Activated CD4-positive, alpha-beta T cell treated with anti-CD3 and anti-CD28 coated beads, Interleukin-2, amount 10 ng/mL, durations not matched to agents 7 days and 5 days (primary cell): ENCODE measurements at places on chromosomes 7 and 10. TPM values are rescaled to one million over a fixed set of nuclear protein-coding genes. Genes with fewer than 3 reads are reported as not detected.

The FHIP2A gene
- 34.2 TPM for total RNA-seq

The TAS2R41 gene
- 0.29 TPM for total RNA-seq

The NCOA4 gene
- total RNA-seq, result 171 TPM

The AKR1E2 gene
- 11.2 TPM for total RNA-seq

The SMKR1 gene
- 2.2 TPM for total RNA-seq

The VCL gene
- total RNA-seq, result 86.4 TPM

DNA sequence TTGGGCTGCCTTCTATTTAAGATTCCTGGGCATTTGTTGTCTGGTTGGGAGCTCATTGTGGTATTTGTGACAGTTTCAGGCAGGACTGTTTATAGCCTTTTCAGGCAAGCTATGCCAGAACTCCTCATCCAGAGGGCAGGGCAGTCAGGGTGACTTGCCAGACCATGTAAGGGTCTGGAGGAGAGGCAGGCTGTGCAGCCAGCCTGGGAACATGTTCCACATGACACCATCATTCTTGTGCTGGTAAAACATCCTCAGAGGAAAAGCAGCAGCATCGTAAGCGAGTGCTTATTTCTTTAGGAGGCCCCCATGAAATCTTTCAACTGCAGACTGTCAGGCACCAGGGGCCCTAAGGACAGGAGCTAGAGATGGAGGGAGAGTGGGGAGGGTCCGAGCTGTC is 44.0 kb upstream of the SORBS1 start:
- DNase-seq, result no peak

DNA sequence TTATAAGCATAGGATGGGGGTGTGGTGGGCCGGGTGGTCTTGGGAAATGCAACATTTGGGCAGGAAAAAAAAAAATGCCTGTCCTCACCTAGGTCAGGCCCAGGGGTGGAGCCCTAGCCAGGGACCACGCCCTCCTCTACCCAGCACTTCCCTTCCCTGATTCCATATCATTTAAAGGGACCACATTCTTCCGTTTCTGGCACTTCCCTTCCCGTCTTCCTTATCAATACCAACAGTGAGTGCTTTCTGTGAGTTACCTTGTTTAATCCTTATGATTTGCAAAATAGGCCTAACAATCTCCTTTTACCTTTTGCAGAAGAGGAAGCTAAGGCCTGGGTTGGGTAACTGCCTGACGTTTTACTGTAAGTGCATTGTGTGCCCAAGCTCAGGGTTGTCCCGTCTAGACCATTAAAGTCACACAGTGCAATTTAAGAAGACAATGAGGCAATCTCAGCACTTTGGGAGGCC is 16.7 kb upstream of the C10orf95 start:
- no peak for DNase-seq

- no peak for DNase-seq
Measured at GRCh38 chr10:23614483-23614882, 175.6 kb downstream of the OTUD1 start.

GRCh38 chr7:27994639-27995038 is 186.0 kb downstream of the JAZF1 start:
- DNase-seq, result no peak

DNA sequence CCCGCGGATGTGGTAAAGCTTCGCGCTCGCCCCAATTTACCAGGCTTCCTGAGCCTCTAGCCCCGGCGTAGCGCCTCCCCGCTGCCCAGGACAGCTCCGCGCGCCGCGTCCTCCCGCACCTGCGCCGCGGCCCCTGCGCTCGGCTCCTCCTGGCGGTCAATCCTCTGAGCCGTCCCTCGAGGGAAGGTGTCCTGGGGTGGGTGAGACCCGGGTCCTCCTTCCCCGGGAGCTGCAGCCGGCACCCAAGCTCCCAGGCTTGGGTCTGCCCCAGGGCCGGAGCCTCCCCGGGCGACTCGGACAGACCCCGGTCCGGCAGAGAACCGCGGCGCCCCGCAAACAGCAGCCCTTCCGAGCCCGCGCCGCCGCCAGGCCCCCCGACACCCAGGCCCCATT is 512 bp downstream of the OSBPL3 start:
- peak; percentile 87 for DNase-seq

- no peak for DNase-seq
Measured at GRCh38 chr7:17269341-17270221, 28.9 kb upstream of the AHR start.

DNA sequence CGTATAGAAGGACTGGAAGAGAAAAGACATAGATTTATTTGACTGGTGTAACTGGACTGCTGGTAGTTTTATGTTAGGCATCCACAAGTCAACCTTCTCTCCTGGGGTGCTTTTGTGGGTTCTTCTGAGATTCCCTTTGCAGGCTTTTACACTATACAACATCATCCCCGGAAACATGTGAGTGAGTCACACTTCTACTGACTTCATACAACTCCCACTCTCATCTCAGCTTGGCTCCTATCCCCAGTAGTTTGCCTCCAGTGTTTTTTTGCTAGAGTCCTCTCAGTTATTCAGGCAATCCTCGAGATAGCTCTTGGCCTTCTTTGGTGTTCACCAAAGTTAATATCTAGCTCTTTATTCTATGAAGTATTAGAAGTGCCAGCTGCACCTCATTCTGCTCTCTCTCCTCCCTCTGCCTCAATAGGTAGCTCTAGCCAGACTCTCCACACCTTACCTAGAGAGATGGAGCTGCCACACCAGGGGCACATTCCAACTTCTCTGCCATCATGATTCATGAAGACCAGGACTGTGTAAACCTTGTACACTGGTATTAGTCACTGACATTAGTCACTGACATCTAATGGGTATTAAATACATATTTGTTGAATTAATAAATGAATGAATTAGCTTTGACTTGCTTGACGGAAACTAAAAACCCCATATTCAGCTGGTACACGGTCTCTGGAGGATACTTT is 281.9 kb downstream of the PPP1R3A start:
- DNase-seq, result no peak

GRCh38 chr10:13765641-13766341 is 179.0 kb downstream of the PRPF18 start:
- no peak for DNase-seq

DNA sequence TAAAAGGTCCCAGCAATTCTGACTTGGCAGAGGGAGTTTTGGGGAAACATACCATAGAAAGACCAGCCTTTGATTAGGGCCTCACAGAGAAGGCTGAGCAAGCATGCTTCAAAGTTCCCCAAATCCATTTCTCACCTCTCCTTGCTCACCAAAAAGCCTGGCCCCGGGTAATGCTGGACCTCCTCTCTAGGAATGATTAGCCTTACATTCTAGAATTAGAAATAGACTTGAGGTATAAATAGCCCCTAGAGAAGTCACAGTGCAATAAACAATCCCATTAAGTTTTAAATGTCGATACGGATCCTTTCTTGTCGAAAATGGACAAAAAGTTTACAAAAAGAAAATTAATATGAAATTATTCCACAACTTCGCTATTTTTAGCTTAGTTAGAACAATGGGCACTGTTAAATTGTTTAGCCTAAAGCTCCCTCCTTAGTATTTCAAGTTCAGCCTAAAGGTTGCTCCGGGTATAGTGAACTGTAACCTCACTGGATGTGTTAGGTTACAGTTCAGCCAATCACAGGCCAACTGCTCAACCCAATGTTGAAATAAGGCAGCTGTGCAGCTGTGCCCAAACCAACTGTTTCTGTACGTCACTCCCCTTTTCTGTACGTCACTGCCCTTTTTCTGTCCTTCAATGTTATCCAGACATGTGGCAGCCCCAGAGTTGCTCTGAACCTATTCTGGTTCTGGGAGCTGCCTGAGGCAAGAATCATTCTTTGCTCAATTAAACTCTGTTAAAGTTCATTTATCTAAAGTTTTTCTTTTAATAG is 7.9 kb upstream of the GSDME start:
- no peak for DNase-seq

GRCh38 chr7:47285860-47286491 is 295.9 kb downstream of the TNS3 start:
- no peak for DNase-seq

DNA sequence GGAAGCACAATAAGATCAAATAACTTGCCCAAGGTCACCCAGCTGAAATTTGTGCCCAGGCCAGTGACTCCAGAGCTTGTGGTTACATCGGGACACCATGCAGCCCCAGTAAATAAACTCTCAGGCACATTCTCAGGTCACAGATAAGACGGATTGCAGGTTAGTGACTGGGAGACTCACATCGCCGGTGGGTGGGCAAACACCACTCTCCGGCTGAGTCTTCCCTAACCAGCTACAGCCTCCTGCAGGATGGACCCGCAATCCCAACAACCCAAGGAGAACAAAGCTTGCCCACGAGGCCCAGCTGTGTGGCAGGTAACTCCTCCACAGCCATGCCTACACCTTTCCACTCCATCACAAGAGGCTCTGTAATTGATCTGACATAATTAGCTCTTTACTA is 81.7 kb upstream of the EFCAB10 start:
- no peak for DNase-seq

- no peak for DNase-seq
Measured at GRCh38 chr7:520503-521161, 986 bp upstream of the PDGFA start.
